ENCODE measurements at places on chromosomes 5 and 9. TPM values are rescaled to one million over a fixed set of nuclear protein-coding genes. Genes with fewer than 3 reads are reported as not detected.

DNA sequence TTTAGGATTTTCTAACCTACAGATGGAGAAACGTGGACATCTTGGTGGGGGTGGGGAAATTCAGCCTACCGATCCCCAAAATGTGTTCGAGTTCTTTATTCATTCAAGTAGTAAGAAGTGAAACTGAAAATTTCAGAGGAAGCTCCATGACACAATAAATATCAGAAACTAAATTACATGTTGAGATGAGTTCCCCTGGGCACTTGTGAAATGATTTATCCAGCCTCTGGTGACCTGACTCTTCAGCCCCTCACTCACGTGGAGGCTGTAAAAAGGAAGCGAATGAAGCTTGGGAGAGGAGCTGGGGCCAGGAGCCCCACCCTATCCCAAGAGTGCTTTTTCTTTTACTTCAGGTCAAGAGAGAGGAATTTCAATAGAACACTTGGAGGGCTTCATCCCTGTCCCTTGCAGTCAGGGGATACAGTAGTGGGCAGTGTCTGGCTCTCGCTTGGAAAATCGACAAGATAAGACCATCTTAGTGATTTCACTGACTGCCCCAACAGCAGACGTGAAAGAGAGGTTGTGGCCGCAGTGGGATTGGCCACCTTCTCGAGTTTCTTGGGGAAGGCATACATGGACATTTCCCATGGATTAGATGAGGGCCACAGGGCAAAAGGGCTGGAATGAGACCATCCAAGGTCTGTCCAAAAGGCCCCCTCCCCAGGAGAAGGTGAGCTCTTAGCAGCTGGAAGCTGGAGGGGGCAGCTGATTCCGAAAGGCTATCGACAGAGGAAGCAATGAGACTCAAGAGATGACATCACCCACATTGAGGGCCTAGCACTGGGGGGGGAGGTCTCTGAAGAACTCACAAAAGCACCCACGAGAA, 76.8 kb upstream of the SH3PXD2B start:
- DNase-seq: no peak

The EGFL7 gene
- total RNA-seq: 272 TPM

- no peak for DNase-seq
Observed at GRCh38 chr9:137218754-137219271, 3.2 kb downstream of the RNF208 start.

The SPATA31E1 gene
- total RNA-seq: not detected

GRCh38 chr9:74856989-74857388, 30.7 kb downstream of the TRPM6 start:
- no peak for DNase-seq

The OBP2B gene
- not detected for total RNA-seq

- no peak for DNase-seq
Observed at GRCh38 chr5:33781286-33781685, 110.5 kb downstream of the ADAMTS12 start.

GRCh38 chr9:129987941-129988340, 55.0 kb downstream of the FNBP1 start:
- DNase-seq: no peak

DNA sequence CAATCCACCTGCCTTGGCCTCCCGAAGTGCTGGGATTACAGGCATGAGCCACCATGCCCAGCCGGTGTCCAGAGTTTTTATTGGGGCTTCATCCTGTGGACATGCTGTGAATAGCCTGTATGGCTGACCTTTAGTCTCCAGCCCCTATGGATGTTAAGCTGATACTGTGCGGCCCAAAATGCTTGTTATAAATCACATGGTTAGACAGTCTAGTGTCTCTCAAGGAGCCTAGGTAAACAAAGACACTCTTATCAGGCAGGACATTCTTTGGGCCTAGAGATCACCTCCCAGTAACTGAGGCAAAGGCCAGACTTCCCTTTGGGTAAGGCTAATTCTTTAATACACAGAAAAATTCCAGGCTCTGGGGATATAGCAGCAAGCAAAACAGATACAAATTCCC, 22.0 kb upstream of the SLC46A2 start:
- no peak for DNase-seq

The TPPP gene
- 4.7 TPM for total RNA-seq

- DNase-seq: no peak
Observed at GRCh38 chr5:52468976-52469375, 318.7 kb upstream of the ITGA1 start.

GRCh38 chr5:88144219-88145001, 124.2 kb downstream of the TMEM161B start:
- no peak for DNase-seq

The SEC61B gene
- 80.8 TPM for total RNA-seq

The ADGRD2 gene
- 4.2 TPM for total RNA-seq
